AG10803 (cell line): ENCODE measurements at places on chromosomes 4 and X.

DNA sequence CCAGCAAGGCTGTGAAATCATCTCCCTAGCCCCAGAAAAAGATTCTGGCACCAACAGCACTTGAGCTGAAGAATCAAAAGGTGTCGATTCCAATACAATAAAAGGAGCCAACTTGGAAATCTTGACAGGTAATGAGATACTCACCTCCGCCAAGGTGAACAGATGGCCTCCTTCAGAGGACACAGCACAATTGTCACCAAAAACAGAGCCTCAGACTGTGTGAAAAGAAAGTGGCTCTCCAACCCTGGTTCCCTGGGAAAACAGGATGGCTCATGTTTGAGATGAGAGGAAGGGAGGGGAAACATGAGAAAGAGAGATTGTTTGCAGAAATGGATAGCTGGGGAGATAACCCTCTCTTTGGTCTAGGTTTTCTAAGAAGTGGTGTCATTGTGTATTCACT lies 168.9 kb downstream of the HS3ST1 start:
- no peak for DNase-seq

- peak; percentile 46 for DNase-seq
Observed at GRCh38 chrX:53071604-53072417, 10.4 kb upstream of the TSPYL2 start.

DNA sequence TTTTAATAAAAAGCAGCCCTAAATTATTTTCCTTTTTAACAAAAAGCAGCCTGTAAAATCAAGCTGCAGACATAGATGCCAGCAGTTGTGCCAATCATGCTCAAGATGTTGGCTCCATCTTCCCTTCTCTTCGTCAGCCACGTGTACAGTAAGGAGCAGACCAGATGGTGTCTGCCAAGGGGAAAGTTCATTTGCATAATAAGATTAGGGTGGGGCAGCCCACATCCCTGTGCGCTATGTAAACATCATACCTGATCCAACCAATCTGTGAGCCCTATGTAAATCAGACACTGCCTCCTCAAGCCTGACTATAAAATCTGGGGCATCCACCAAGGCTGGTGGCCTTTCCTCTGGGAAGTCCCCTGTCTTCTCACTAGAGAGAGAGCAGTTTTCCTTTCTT lies 23.1 kb upstream of the C1GALT1C1 start:
- DNase-seq: peak; percentile 45

- DNase-seq: peak; percentile 34
Observed at GRCh38 chr4:177185151-177185550, 124.5 kb upstream of the NEIL3 start.

GRCh38 chr4:63831590-63832155 lies 577.6 kb downstream of the TECRL start:
- DNase-seq: no peak

DNA sequence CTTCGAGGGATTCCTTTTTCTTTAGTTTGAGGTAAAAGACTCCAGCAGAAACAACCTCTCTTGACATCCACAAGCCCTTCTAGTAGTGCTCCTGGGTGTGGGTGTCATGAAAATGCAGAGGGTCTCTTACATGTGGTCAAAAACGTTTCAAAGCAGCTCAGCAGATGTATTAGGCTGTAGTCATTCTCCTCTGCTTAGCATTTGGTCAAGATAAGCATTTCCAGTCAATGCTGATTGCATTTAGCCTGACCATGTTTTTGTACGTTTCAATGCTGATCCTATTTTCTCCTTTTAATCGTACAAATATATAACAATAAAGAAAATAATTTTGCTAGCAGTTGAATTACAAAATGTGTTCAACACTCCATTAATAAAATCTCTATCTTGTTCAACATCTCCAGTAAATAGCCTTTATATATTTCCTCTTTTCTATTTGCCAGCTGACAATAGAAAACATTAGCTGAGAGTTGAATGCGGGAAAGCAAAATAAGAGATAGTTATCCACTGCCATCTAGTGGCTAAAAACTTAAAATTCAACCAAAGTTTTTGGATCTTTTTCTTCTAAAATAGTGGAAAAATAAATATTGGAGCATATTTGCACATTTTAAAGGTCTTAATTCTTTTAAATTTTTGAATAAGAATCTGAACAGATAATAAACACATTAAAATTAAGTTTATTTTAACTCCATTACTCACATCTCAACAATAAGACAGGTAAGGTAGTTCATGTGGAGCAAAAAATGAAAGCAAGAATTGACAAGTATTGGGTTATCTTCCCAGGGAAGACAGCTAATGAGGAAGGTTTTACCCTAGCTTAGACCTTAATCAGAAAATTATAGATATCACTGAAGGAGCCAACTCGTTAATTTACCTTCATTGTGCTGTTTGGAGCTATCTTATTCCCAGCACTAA lies 15.2 kb upstream of the PACRGL start:
- peak; percentile 29 for DNase-seq

GRCh38 chrX:148333989-148334388 lies 166.4 kb upstream of the AFF2 start:
- no peak for DNase-seq

GRCh38 chrX:39513836-39514235 lies 583.9 kb downstream of the BCOR start:
- peak; percentile 56 for DNase-seq

- peak; percentile 66 for DNase-seq
Observed at GRCh38 chrX:14903891-14904290, 30.7 kb downstream of the MOSPD2 start.

DNA sequence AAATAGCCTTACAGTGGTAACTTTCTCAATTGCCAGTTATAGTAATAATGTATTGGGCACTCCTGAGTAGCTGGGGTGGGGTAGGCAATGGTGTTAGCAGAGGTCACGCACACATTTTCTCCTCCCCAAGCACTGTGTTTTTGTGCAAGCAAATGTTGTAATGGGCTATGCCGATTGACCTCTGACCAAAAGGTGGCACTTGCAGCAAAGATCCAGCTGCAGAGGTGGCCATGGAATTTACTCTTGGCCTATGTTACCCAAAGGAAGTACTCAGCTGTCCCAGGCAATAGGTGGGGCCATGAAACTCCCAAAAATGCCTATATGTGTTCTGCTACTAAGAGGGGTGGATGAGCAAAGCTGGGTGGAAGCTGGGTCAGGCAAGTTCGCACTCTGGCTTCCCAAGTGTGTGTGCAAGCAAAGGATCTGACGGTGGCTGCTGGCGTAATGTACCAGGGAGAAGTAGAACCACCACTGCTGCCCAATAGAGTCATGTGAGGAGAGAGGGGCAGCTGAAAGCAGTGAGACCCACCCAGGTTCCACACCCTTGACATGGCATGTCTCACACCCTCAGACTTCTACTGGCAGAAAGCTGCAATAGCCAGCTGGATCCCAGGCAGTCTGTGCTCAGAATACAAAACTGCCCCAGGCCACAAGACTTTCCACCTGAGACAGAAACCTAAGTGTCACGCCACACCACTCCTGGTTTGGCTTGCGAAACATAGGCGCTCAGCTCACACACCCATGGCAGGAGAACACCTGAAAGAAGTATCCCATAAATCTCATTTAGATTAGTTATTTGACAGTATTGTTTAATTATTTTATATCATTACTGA lies 353.3 kb upstream of the EMCN start:
- no peak for DNase-seq

DNA sequence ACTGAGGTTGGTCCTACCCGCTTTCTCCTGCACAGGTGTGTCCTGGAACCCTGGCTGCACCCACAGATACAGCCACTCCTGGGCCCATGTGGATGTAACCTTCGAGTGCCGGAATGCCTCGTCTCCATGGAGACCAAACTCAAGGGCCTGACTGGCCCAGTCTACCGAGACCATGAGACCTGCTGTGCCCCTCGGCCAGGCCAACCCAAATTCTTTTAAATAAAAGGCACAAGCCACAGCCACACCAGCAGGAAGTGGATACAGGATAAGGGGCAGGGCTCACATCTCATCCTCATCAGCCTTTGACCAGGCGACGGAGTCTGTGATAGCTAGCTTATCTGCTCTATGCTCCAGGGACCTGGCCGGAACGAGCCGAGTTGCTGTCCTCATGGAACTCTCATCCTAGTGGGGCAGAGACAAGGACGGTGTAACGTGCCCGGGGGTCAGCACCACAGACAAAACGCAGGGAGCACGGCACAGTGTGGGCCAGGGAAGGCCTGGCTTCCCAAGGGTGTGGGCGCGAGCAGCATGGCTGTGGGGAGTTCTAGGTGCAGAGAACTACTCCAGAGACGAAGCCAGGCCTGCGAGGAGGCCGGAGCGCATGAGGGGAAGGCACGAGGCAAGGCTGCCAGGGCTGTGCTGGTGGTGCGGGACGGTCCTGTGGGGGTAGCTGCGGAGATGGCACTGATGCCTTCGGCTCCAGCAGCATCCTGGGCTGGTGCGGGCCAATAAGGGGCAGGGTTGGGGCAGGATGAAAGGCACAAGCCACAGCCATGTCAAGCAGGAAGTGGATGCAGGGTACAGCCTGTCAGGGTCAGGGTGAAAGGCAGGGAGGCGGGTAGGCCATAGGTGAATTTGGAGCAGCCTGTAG lies 22.7 kb downstream of the NOP14 start:
- no peak for DNase-seq

- peak; percentile 43 for DNase-seq
Observed at GRCh38 chr4:150070464-150071170, 7.6 kb upstream of the DCLK2 start.

- DNase-seq: peak; percentile 12
Observed at GRCh38 chr4:21512353-21512752, 436.2 kb downstream of the KCNIP4 start.

- no peak for DNase-seq
Observed at GRCh38 chr4:27357283-27357682, 496.6 kb downstream of the STIM2 start.

DNA sequence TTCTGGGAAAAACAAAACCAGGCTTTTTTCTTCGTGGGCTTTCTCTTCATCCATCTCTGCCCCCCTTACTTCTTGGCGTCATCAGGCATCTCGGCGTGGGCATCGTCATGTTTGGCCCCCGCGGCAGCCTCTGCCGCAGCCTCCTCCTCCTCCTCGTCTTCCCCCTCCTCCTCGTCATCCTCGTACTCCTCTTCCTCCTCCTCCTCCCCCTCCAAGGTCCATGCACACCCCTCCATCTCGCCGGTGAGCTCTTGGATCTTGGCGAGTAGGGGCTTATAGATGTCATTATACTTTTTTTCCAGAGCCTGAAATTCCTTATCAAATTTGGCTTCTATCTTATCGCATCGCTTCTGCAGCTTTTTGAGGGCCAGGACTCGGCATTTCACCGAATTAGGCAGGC lies 488 bp downstream of the NAP1L5 start:
- peak; percentile 32 for DNase-seq

GRCh38 chrX:143429131-143429530 lies 88.1 kb downstream of the SPANXN3 start:
- peak; percentile 0 for DNase-seq

GRCh38 chrX:4930426-4930825 lies 1217.0 kb upstream of the PRKX start:
- no peak for DNase-seq

DNA sequence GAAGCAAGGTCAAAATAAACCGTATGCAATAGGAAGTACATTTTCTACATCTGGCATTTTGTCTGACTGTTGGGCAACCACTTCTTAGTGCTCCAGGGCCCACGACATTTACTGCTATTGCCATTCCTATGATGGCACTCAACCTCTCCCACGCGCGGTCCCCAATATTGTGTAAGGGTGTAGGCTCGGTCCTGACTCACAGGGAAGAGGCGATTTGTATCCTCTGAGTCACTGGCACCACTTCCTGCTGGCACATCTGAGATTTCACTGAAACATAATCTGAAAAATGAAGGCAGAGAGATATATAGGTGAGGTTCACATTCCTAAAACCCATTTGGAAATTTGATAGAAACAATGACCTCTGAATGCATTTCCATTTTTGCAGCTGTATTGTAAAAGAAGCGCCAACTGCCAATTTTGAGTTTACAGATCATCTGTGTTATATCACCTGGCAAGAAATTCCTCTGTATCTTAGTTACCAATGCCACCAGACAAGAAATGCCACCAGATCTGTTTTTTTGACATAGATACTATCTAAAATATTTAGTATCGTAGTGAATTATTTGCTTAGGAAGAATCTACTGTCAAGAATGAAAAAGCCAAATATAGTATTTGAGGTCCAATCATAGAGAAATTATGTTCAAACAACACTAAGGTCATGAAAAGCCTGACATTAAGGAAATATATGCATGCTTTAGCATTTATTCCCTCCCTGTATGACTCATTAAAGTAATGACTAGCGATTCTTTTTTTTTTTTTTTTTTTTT lies 9.8 kb downstream of the EREG start:
- peak; percentile 92 for DNase-seq

GRCh38 chr4:81007417-81007816 lies 23.1 kb upstream of the BMP3 start:
- no peak for DNase-seq

DNA sequence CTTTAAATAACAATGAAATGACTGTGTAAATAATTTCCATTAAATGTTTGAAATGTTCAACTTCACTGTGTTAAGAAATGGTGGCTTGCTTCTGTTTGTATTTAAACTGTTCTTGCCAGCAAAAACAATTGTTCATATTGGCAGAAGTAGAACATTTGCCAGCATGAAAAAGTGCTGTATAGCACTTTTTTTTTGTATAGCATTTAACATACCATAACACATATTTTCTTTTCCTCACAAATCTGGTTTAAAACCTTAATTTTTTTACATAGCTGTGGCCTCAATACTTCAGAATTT lies 94.1 kb downstream of the COX18 start:
- DNase-seq: peak; percentile 53

GRCh38 chr4:152101556-152102435 lies 341.0 kb upstream of the GATB start:
- peak; percentile 31 for DNase-seq

- DNase-seq: no peak
Observed at GRCh38 chrX:2416851-2417604, 83.7 kb downstream of the DHRSX start.

GRCh38 chr4:73007526-73008100 lies 61.9 kb downstream of the COX18 start:
- peak; percentile 16 for DNase-seq

DNA sequence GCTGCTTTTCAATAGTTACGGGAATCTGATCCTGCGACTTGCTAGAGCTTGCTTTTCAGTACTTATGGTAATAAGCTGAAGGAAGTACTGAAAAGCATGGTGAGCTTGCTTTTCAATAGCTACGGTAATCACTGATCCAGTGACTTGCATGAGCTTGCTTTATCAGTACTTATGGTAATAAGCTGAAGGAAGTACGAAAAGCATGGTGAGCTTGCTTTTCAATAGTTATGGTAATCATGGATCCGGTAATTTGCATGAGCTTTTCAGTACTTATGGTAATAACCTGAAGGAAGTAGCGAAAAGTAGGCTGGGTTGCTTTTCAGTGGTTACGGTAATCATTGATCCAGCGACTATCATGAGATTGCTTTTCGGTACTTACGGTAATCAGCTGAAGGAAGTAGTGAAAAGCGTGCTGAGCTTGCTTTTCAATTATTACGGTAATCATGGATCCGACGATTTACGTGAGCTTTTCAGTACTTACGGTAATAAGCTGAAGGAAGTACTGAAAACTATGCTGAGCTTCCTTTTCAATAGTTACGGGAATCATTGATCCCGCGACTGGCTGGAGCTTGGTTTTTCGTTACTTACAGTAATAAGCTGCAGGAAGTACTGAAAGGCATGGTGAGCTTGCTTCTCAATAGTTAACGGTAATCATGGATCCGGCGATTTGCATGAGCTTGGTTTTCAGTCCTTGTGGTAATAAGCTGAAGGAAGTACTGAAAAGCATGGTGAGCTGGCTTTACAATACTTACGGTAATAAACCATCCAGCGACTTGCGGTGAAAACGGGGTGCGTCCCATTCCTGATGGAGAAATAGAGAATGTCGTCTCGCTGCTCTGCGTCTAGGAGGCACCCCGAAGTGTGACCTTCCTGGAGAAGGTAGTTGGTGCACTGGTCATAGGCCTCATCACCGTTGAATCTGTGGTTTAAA lies 6.5 kb downstream of the CRLF2 start:
- peak; percentile 62 for DNase-seq
